Non-pigmented ciliary epithelial cell (primary cell): ENCODE measurements at places on chromosomes 16 and 17.

DNA sequence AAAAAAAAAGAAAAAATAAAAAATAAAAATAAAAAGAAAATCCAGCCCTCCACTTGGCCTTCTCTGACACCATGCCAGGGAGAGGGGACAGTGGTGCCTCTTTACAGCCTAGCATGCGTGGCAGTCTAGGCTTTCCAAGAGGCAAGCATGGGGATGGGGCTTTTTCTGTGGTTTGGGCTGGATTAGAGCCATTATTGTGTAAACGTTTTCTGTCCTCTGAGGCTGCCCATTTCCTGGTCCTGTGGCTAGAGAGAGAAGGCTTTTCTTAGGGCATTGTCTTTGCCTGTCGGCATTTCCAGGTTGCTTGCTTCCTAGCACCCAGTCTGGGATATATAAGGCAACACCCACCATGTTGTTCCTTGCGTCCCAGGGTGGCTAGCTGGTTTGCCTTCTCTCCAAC lies 2.7 kb upstream of the DHRS7B start:
- no peak for DNase-seq

- peak; percentile 88 for DNase-seq
These were observed 36.6 kb downstream of the UBE2G1 start for GRCh38 chr17:4329838-4330237.

DNA sequence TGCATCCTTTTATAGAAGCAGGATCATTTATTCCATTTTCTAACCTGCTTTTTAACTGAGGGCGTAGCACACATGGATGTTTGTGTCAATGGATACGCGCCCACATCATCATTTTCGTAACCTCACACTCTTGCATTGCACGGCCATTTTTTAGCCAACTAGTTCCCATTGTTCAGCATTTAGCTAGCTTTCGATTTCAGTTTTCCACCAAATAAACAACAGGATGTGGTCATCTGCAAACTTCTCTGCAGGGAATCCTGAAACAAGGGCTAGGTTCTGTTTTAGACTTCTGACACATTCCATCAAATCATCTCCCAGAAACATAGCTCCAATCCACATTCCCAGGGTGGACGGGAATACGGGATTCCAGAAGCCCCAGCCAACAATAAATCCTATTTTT lies 6.4 kb downstream of the CYB561 start:
- DNase-seq = peak; percentile 48

GRCh38 chr17:63960006-63960405 lies 12.7 kb downstream of the SCN4A start:
- no peak for DNase-seq

DNA sequence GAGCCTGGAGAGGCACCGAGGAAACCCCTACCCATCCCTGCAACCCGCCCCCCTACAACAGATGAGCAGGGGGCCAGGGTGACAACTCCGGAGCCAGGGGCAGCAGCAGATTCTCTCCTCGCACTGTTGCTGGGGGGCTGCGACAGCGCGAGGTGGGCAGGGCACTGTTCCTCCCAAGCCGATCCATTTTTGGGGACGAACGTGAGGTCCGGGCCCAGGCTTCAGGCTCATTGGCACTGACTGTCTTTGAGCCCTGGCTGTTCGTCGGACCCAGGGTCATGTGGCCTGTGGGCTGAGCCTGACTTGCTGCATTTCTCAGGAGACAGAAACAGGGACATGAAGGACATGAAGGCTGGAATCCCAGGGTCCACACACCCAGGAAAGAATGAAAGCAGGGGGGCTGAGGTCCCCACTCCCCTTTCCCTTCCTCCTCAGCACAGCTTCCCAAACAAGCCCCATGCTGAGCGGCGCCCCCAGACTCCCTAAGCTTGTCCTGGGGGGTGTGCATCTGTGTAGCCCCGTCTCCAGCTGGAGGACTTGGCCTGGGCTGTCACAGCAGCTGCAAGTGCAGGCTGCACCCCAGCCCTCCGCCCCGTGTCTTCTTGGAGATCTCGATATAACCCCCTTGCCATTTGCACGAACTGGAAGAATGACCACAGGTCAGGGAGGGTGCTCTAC lies 18.7 kb downstream of the CEP295NL start:
- DNase-seq = no peak
